ENCODE measurements at places on chromosomes 4 and X.

- DNase-seq: no peak
Observed at GRCh38 chr4:155676430-155676825, 9.8 kb downstream of the GUCY1A1 start.

- no peak for DNase-seq
Observed at GRCh38 chr4:127181001-127181400, 451.8 kb upstream of the INTU start.

GRCh38 chr4:104752337-104752736, 257.6 kb upstream of the CXXC4 start:
- no peak for DNase-seq

GRCh38 chr4:179867300-179867878, 2375.8 kb upstream of the TENM3 start:
- DNase-seq: no peak

- no peak for DNase-seq
Observed at GRCh38 chrX:141989815-141990214, 86.1 kb downstream of the MAGEC1 start.

GRCh38 chrX:136319600-136319999, 18.8 kb downstream of the ADGRG4 start:
- DNase-seq: no peak

GRCh38 chr4:169645627-169646026, 25.2 kb downstream of the CLCN3 start:
- no peak for DNase-seq

- DNase-seq: no peak
Observed at GRCh38 chr4:53937327-53937726, 127.1 kb downstream of the CHIC2 start.

GRCh38 chrX:100404851-100405250, 5.2 kb downstream of the PCDH19 start:
- no peak for DNase-seq
